Calu3 (cell line): ENCODE measurements at places on chromosomes 6 and 20. TPM values are rescaled to one million over a fixed set of nuclear protein-coding genes. Genes with fewer than 3 reads are reported as not detected.
A peak's percentile ranks its signal among the peaks of the same experiment; 100 is the strongest.

The C6orf89 gene
- total RNA-seq: 58.3 and 61.1 TPM in 2 replicates

The ZNF391 gene
- total RNA-seq: 3.7 and 4.6 TPM in 2 replicates

DNA sequence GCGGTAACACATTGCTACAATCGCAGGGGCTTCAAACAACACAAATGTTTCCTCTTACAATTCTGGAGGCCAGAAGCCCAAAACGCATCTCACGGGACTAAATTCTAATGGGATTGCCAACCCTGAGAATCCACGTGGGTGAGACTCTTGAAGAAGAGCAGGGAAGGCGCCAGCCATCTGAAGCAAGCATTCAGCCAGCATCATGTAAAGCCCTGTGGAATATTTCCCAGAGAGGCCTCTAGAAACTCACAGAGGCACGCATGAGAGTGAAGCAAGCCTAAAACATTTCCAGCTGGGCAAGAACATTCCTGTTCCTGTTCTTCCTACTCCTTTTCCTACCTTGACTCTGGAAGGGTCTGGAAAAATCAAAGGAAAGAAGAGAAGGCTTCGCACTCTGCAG, 19.6 kb upstream of the FNDC1 start:
- DNase-seq: no peak

DNA sequence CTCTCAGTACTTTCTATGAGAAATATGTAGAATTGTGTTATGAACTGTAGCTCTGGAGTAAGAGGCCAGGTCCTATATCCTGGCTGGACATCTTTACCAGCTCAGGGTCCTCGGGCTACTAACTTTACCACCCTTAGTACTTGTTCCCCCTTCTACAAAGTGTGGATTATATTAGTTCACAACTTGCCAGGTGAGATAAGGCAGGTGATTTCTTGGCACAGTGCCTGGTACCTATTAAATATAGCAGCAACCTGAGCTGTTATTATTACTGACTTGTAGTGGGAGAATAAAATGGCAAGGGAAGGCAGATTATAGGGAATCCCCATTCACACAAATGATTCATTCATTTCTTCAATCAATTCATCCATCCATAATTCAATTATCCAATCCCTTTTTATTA, 150.1 kb downstream of the DOK5 start:
- DNase-seq: peak; percentile 41

- DNase-seq: no peak
These were observed 60.3 kb downstream of the BMP6 start for GRCh38 chr6:7786214-7786661.
